Cardiac muscle cell (in vitro differentiated cells and primary cell): ENCODE measurements at places on chromosomes 16 and 17. TPM values are rescaled to one million over a fixed set of nuclear protein-coding genes. Genes with fewer than 3 reads are reported as not detected.

GRCh38 chr17:8125154-8125946, 1.4 kb upstream of the HES7 start:
- no peaks in the 10 kb centered on the region for H3K36me3 ChIP-seq
- H3K27me3 ChIP-seq: peaks cover 37% of the 10 kb centered on the region
- H3K4me3 ChIP-seq: peak overlapping the region; percentile 64
- H3K27ac ChIP-seq: no peak overlapping the region

- H3K4me3 ChIP-seq: no peak overlapping the region
- no peak for DNase-seq
- no peaks in the 10 kb centered on the region for H3K4me1 ChIP-seq
These were observed 37.4 kb downstream of the SHISA6 start for GRCh38 chr17:11278186-11278991.

GRCh38 chr16:27398894-27399853, 2.8 kb upstream of the IL21R start:
- no peak for DNase-seq
- H3K27me3 ChIP-seq: no peaks in the 10 kb centered on the region
- no peaks in the 10 kb centered on the region for H3K4me1 ChIP-seq
- H3K36me3 ChIP-seq: no peaks in the 10 kb centered on the region
- no peak overlapping the region for H3K4me3 ChIP-seq

- no peak for DNase-seq
- no peak overlapping the region for H3K4me3 ChIP-seq
- H3K4me1 ChIP-seq: no peaks in the 10 kb centered on the region
- H3K36me3 ChIP-seq: no peaks in the 10 kb centered on the region
- H3K27ac ChIP-seq: no peak overlapping the region
- no peaks in the 10 kb centered on the region for H3K27me3 ChIP-seq
These were observed 11.9 kb upstream of the GPRC5C start for GRCh38 chr17:74419928-74420411.

- no peaks in the 10 kb centered on the region for H3K27me3 ChIP-seq
- peaks cover 14% of the 10 kb centered on the region for H3K36me3 ChIP-seq
- peak overlapping the region; percentile 51 for H3K27ac ChIP-seq
- no peak for DNase-seq
These were observed 7.3 kb downstream of the CASKIN2 start for GRCh38 chr17:75507733-75508719.

DNA sequence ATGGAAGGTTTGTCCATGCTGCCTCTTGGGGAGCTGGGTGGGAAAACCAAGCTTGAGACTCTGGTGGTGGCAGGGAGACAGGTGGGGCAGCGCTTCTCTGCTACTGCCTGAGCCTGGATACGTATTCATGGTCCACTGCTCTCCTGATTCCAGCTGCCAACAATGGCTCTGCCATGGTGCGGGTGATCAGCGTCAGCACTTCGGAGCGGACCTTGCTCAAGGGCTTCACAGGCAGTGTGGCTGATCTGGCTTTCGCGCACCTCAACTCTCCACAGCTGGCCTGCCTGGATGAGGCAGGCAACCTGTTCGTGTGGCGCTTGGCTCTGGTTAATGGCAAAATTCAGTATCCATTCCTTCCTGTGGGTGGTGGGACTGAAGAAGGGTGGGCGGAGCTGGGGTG, 4.2 kb downstream of the EDC4 start:
- no peak overlapping the region for H3K27ac ChIP-seq
- peaks cover 48% of the 10 kb centered on the region for H3K36me3 ChIP-seq
- no peak for DNase-seq
- no peaks in the 10 kb centered on the region for H3K27me3 ChIP-seq

GRCh38 chr17:40326832-40327199, 17.8 kb downstream of the RARA start:
- no peak overlapping the region for H3K27ac ChIP-seq
- no peak overlapping the region for H3K4me3 ChIP-seq
- H3K27me3 ChIP-seq: no peaks in the 10 kb centered on the region
- H3K36me3 ChIP-seq: peaks cover 4% of the 10 kb centered on the region
- H3K4me1 ChIP-seq: peaks cover 50% of the 10 kb centered on the region

GRCh38 chr17:51228161-51228560, 31.7 kb downstream of the MBTD1 start:
- H3K4me1 ChIP-seq: no peaks in the 10 kb centered on the region
- DNase-seq: no peak
- H3K4me3 ChIP-seq: no peak overlapping the region
- no peak overlapping the region for H3K27ac ChIP-seq
- no peaks in the 10 kb centered on the region for H3K27me3 ChIP-seq
- H3K36me3 ChIP-seq: peaks cover 17% of the 10 kb centered on the region

DNA sequence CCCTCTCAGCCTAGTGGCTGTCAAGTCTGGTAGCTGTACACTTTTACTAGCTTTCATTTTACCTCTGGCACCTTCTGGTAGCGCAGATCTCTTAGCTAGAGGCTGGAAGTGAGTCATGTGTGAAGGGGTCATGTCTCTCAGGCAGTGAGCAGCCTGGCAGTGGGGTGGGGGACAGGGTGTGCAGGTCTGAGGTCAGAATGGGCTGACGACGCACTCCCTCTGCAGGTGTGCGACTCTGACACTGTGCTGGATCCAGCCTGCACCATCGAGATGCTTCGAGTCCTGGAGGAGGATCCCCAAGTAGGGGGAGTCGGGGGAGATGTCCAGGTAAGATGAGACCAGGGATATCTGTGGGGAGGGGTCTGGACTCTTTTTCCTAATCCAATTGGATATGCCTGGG, 7.8 kb downstream of the HAS3 start:
- no peaks in the 10 kb centered on the region for H3K36me3 ChIP-seq
- no peak overlapping the region for H3K27ac ChIP-seq
- H3K4me3 ChIP-seq: no peak overlapping the region
- peaks cover 7% of the 10 kb centered on the region for H3K27me3 ChIP-seq

DNA sequence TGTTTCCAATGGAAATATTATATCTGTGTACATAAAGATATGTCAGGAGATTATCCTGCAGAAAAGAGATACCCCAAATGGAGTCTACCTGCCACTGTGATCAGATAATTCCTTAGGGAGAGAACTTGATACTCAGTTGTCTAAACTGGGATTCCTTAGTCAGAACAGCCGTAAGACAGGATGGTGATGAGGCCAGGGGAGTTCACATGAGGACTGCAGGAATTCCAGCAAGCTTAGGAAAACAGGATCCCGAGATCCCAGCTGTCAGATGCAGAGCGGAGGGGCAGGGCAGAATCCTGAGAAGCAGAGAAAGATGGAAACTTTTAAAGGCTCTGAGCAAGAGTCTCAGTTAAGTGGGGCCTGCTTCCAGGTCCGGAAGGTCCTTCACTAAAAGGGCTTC, 4.7 kb downstream of the KRABD2 start:
- H3K27ac ChIP-seq: no peak overlapping the region
- no peaks in the 10 kb centered on the region for H3K4me1 ChIP-seq
- DNase-seq: no peak
- H3K4me3 ChIP-seq: no peak overlapping the region
- H3K27me3 ChIP-seq: no peaks in the 10 kb centered on the region
- H3K36me3 ChIP-seq: peaks cover 17% of the 10 kb centered on the region

GRCh38 chr16:87880117-87880696, 10.9 kb upstream of the SLC7A5 start:
- DNase-seq: no peak
- H3K4me1 ChIP-seq: no peaks in the 10 kb centered on the region
- H3K36me3 ChIP-seq: no peaks in the 10 kb centered on the region
- H3K27ac ChIP-seq: no peak overlapping the region
- H3K27me3 ChIP-seq: no peaks in the 10 kb centered on the region
- no peak overlapping the region for H3K4me3 ChIP-seq

GRCh38 chr16:80319181-80319580, 221.6 kb upstream of the DYNLRB2 start:
- H3K36me3 ChIP-seq: no peaks in the 10 kb centered on the region
- DNase-seq: no peak
- H3K4me3 ChIP-seq: no peak overlapping the region
- H3K27me3 ChIP-seq: peaks cover 45% of the 10 kb centered on the region
- no peak overlapping the region for H3K27ac ChIP-seq
- peaks cover 3% of the 10 kb centered on the region for H3K4me1 ChIP-seq

DNA sequence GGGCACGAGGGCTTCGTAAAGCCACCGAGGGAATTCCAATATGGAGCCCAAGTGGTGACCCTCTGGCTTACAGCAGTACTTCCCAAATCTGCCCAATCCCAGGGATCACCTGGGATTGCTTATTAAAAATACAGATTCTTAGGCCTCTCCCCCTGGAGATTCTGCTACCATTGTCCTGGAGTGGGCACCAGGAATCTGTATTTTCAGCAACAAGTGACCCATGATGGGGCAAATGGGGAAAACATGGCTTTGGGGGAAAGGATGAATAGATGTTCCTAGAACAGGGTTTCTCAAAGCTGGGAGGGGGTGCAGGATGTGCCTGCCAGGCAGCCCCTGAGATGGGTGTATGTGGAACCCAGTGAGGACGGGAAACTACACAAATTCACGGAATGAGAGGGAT, 40.6 kb downstream of the EMP2 start:
- H3K4me1 ChIP-seq: peaks cover 2% of the 10 kb centered on the region
- no peak for DNase-seq
- H3K27ac ChIP-seq: no peak overlapping the region
- no peak overlapping the region for H3K4me3 ChIP-seq

GRCh38 chr16:81654346-81654745, 124.7 kb upstream of the PLCG2 start:
- DNase-seq: no peak
- H3K4me1 ChIP-seq: peaks cover 31% of the 10 kb centered on the region
- H3K27me3 ChIP-seq: no peaks in the 10 kb centered on the region
- H3K4me3 ChIP-seq: no peak overlapping the region

- DNase-seq: no peak
- no peaks in the 10 kb centered on the region for H3K36me3 ChIP-seq
- H3K4me1 ChIP-seq: no peaks in the 10 kb centered on the region
- no peaks in the 10 kb centered on the region for H3K27me3 ChIP-seq
- no peak overlapping the region for H3K4me3 ChIP-seq
- no peak overlapping the region for H3K27ac ChIP-seq
These were observed 8.8 kb upstream of the CPNE2 start for GRCh38 chr16:57083485-57084126.

DNA sequence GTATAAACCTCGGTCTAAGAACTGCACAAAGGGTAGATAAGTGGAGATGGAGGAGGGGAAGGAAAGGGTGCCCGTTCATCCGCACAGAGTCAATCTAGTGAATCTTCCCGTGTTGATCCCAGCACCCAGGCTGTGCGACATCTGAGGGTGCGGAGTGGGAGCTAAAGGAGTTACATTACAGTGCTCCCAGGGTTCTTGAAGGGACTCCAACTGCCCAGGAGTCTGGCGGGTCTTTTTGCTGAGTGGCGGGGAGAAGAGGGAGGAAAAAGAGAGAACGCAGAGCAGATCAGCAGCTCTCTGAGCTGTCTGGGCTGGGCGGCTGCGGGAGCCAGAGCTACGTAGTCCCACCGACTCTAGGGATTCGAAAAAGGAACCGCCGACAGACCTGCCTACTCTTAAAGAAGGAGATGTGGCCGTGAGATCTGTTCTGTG, 1.6 kb upstream of the CA10 start:
- H3K36me3 ChIP-seq: no peaks in the 10 kb centered on the region
- H3K27ac ChIP-seq: no peak overlapping the region
- H3K4me1 ChIP-seq: peaks cover 3% of the 10 kb centered on the region
- DNase-seq: no peak
- no peak overlapping the region for H3K4me3 ChIP-seq

DNA sequence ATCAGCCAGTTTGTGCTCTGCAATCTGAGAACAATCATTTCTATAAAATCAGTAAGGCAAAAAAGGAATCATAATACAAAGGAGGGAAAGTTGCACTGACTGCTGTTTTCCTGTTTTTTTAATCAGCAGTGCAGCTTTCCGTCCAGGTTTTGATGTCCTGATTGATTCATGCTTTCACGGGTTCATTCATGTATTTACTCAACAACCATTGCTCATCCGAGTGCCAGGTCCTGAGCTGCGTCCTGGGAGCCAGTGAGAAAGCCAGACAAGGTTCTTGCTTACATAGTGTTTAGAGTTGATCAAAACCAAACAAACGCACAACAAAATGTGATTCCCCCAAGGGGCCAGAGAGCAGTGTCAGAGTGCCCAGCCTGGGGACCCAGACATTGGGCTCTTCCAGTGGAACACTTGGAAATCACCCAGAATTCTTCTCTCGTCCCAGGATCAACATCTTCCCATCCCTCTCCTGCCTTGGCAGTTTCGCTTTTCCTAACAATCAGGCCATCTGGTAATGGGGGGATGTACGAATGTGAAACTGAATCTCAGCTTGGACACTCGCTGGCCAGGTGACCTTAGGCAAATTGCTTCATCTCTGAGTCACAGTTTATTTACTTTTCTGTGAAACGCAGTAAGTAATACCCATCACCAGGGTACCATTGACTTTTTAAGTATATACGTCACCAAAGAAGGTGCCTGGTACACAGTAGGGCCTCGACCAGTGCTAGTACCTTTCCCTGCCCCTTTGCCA, 13.3 kb upstream of the C1QL1 start:
- peaks cover 58% of the 10 kb centered on the region for H3K4me1 ChIP-seq
- H3K27ac ChIP-seq: peak overlapping the region; percentile 93
- peak; percentile 24 for DNase-seq
- H3K4me3 ChIP-seq: no peak overlapping the region

- H3K27ac ChIP-seq: peak overlapping the region; percentile 69
- peaks cover 13% of the 10 kb centered on the region for H3K36me3 ChIP-seq
- H3K4me1 ChIP-seq: no peaks in the 10 kb centered on the region
These were observed 1.2 kb downstream of the TMEM106A start for GRCh38 chr17:43212641-43213490.

DNA sequence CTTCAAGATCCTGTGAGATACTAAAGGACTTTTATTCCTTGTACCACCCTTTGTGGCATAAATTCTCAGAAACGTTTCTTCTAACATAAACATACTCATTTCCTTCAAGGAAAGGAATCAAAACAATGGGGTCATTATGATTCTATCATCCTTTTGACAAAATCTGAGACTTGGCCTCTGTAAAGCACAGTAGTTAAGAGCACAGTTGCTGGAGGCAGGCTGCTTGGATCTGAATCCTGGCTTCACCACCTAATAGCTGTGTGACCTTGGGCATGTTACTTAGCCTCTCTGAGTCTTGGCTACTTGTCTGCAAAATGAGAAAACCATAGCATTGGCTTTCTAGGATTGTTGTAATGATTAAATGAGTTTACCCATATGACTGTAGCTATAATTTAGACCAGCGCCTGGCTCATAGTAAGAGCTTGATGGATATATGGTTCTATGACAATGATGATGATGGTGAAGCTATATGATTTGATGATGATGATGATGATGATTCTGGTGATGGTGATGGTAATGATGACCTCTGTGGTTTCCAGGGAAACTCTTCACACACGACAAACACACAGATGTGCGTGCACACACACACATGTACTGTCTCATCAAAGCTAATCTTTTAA, 6.1 kb upstream of the KRT31 start:
- H3K27ac ChIP-seq: no peak overlapping the region
- no peak overlapping the region for H3K4me3 ChIP-seq
- no peak for DNase-seq
- no peaks in the 10 kb centered on the region for H3K36me3 ChIP-seq
- peaks cover 3% of the 10 kb centered on the region for H3K27me3 ChIP-seq

RILP gene
- 31.7 and 38.9 TPM in 2 replicates for polyA plus RNA-seq

GNGT2 gene
- polyA plus RNA-seq: not detected in 2 replicates

SHBG gene
- polyA plus RNA-seq: 3.9 and 5.6 TPM in 2 replicates

CACNG4 gene
- polyA plus RNA-seq: 1.2 and 3.0 TPM in 2 replicates

SNN gene
- 35.3 and 41.8 TPM in 2 replicates for polyA plus RNA-seq

MYO15A gene
- 3.9 and 4.9 TPM in 2 replicates for polyA plus RNA-seq

HBA2 gene
- polyA plus RNA-seq: 0.52 TPM in 1 of 2 replicates, not detected in the other
